Activated CD8-positive, alpha-beta memory T cell treated with anti-CD3 and anti-CD28 coated beads, Interleukin-2, amount 10 ng/mL, durations not matched to agents 7 days and 5 days (primary cell): ENCODE measurements at places on chromosomes 12 and 14.
A peak's percentile ranks its signal among the peaks of the same experiment; 100 is the strongest.

DNA sequence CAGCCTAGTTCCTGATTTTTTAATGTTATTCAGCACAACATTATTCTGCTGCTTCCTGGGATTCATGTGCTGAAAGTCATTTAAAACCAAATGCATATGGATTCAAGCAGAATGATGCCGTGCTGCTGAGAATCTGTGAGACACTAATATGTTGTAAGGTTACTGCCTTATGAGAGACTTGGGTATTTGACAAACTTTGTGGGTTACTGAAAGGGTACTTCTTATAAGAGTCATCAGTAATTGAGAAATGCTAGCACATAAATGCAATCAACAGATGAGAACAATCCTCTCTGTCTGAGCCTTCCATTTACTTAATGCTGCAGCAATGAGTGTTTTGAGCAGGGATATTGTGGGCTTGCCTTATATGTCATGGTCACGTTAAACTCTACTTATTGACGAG, 175.7 kb downstream of the NPAS3 start:
- H3K36me3 ChIP-seq, result no peaks in the 10 kb centered on the region
- H3K4me1 ChIP-seq, result no peaks in the 10 kb centered on the region
- no peak overlapping the region for H3K4me3 ChIP-seq
- no peak overlapping the region for H3K27ac ChIP-seq
- no peak for DNase-seq

DNA sequence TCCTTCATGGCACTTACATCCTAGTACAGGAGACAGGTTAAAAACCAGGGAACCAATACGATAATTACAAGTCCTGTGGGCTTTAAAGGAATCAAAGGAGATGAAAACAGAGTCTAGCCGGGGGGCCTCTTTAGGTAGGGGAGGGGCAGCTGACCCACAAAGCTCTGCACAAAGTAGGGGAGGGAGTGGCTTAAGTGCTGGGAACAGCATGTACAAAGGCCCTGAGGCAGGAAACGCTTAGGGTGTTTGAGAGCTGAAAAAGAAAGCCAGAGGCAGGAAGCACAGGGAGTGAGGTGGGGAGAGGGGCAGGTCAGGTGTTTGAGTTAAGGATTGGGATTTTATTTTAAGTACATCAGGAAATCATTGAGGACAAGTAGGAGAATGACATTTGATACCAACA, 37.7 kb downstream of the ZNF664 start:
- H3K27me3 ChIP-seq, result no peaks in the 10 kb centered on the region
- peaks cover 22% of the 10 kb centered on the region for H3K4me1 ChIP-seq
- no peak overlapping the region for H3K27ac ChIP-seq

- H3K36me3 ChIP-seq, result no peaks in the 10 kb centered on the region
- H3K27ac ChIP-seq, result no peak overlapping the region
- H3K4me1 ChIP-seq, result no peaks in the 10 kb centered on the region
- H3K27me3 ChIP-seq, result no peaks in the 10 kb centered on the region
These were observed 667.3 kb downstream of the SLC16A7 start for GRCh38 chr12:60263161-60263560.

- H3K27me3 ChIP-seq, result peaks cover 5% of the 10 kb centered on the region
- H3K4me1 ChIP-seq, result peaks cover 39% of the 10 kb centered on the region
- peak overlapping the region; percentile 80 for H3K4me3 ChIP-seq
- H3K27ac ChIP-seq, result peak overlapping the region; percentile 81
- DNase-seq, result peak; percentile 60
- peaks cover 20% of the 10 kb centered on the region for H3K36me3 ChIP-seq
These were observed 722 bp downstream of the TMED8 start for GRCh38 chr14:77375973-77376770.

DNA sequence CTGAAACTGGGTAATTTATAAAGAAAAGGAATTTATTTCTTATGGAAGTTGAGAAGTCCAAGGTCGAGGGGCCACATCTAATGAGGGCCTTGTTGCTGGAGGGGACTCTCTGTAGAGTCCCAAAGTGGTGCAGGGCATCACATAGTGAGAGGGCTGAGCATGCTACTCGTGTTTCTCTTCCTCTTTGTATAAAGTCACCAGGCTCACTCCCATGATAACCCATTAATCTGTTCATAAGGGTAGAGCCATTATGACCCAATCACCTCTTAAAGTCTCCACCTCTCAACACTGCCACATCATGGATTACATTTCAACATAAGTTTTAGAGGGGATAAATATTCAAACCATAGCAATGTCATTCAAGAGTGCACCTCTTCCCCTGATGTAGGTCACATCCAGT, 79.1 kb upstream of the ATP2B1 start:
- no peaks in the 10 kb centered on the region for H3K27me3 ChIP-seq
- no peak overlapping the region for H3K4me3 ChIP-seq
- peaks cover 12% of the 10 kb centered on the region for H3K36me3 ChIP-seq
- no peak overlapping the region for H3K27ac ChIP-seq
- H3K4me1 ChIP-seq, result no peaks in the 10 kb centered on the region

- H3K27ac ChIP-seq, result no peak overlapping the region
- H3K4me3 ChIP-seq, result no peak overlapping the region
- H3K27me3 ChIP-seq, result no peaks in the 10 kb centered on the region
- no peaks in the 10 kb centered on the region for H3K36me3 ChIP-seq
These were observed 35.6 kb upstream of the FBRSL1 start for GRCh38 chr12:132454193-132454932.

DNA sequence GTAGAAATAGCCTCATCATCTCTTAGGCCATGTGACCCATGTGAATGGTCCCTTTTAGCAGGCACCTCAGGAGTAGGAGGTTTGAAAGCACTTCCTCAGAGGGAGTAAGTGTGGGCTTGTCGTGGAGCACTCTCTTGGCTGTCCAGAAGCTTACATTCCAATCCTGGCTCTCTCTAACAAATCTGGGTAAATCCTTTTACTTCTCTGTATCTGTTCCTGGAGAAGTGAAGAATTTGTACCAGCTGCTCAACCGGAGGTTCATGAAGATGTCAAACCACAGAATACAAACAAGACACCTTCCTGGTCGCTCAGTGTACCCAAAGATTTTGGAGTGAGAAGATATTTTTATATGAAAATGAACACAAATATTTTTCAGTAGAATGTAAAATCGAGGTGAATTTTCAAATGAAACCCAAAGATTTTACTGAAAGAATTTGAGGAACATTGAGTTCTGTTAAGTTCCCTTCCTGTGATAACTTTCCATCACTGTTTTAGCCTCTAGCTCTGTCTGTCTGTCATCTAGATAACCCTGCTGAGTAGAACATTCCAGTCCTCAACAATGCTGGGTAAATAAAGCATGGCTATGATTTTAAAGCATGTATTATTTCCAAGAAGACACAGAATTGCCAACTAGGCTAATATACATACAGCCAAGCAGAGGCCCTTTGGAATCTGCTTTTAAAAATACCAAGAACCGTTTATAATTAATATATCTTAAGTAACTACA, 263.9 kb upstream of the RGS6 start:
- no peak overlapping the region for H3K4me3 ChIP-seq
- H3K27ac ChIP-seq, result no peak overlapping the region
- H3K36me3 ChIP-seq, result peaks cover 25% of the 10 kb centered on the region
- H3K4me1 ChIP-seq, result peaks cover 8% of the 10 kb centered on the region
- H3K27me3 ChIP-seq, result no peaks in the 10 kb centered on the region

- H3K36me3 ChIP-seq, result no peaks in the 10 kb centered on the region
- H3K27me3 ChIP-seq, result peaks cover 5% of the 10 kb centered on the region
- no peak for DNase-seq
- peaks cover 5% of the 10 kb centered on the region for H3K4me1 ChIP-seq
- no peak overlapping the region for H3K27ac ChIP-seq
- H3K4me3 ChIP-seq, result no peak overlapping the region
These were observed 64.9 kb downstream of the LGR5 start for GRCh38 chr12:71504476-71504875.

GRCh38 chr12:44848703-44849085, 27.4 kb downstream of the NELL2 start:
- peak overlapping the region; percentile 94 for H3K27ac ChIP-seq
- peak overlapping the region; percentile 67 for H3K4me3 ChIP-seq
- H3K4me1 ChIP-seq, result peaks cover 74% of the 10 kb centered on the region
- peaks cover 7% of the 10 kb centered on the region for H3K36me3 ChIP-seq

- DNase-seq, result peak; percentile 52
- H3K27me3 ChIP-seq, result no peaks in the 10 kb centered on the region
- H3K36me3 ChIP-seq, result peaks cover 35% of the 10 kb centered on the region
- H3K4me3 ChIP-seq, result peak overlapping the region; percentile 100
These were observed 647 bp upstream of the ESPL1 start for GRCh38 chr12:53267306-53267998.

DNA sequence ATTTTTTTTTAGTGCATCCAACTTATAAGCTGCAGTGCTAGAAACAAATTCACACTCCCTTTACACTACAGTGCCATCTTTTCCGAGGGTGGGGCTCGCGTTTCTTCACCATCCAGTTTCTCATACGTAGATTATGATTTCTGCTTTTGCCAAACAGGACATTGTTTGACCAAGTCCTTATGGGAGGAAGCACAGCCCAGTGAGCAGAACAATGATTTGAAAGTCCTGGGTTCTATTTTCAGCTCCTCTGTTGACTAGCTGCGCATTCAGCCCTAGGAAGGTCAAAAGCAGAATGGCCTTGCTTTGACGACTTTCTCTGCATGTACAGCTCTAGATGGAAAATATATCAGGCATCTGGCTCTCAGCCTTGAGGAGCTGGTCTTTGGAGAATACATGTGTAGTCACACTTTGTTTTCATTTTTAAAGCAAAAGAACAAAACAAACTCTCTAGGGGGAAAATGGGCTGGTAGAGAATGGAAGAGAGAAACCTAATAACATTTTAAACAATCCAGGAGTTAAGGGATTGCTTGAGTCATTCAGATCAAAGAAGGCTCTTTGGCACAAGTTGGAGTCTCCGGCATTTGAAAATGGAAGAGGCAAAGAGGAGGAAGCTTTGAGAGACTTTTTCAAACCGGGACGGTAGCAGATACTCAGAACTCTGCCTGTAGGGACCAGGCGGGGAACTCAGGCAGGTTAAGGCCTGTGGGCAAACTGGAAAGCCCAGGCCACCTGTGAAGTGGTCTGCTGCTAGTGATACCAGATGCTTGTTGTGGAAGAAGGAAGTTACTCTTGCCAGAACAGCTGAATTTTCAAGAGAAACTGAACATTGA, 257.3 kb upstream of the PLEKHG7 start:
- H3K36me3 ChIP-seq, result peaks cover 1% of the 10 kb centered on the region
- no peak overlapping the region for H3K27ac ChIP-seq
- H3K4me1 ChIP-seq, result no peaks in the 10 kb centered on the region
- no peaks in the 10 kb centered on the region for H3K27me3 ChIP-seq
- no peak for DNase-seq

DNA sequence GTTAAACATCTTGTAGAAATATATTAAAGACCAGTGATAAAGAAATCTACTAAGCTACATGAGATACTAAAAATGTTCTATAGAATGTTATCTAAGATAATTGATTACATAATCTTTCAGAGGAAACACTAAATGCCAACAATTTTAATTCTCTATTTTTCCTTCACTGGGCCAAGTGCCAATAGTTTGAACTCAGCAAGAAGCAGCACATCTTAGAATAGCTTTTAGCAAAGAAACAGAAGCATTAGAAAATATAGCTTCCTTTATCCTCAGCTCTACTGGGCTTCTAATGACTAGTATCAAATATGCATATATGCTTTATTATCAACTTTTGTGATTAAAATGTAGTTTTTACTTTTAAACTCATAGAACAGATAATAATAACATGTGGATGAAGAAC, 461.4 kb upstream of the USP15 start:
- no peaks in the 10 kb centered on the region for H3K27me3 ChIP-seq
- no peak overlapping the region for H3K27ac ChIP-seq
- H3K36me3 ChIP-seq, result no peaks in the 10 kb centered on the region

DNA sequence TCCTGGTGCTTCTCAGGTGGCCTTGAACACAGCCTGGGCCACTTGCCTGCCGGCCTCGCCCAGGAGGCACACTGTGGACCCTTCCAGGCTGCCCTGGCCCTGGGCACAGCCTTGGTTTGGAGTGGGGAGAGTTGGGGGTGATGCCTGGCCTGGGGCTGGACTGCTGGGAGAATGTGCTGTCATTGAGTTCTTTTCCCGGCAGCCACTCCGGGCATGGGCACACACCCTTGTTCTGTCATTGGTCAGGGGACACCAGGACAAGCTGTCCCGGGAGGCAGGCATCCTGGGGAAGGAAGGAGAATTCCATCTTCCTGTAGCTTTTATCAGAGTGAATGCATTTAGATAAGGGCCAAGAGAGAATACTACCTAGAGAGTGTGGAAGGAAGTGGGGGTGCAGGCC, 61.8 kb upstream of the RIN3 start:
- no peaks in the 10 kb centered on the region for H3K36me3 ChIP-seq
- no peak overlapping the region for H3K4me3 ChIP-seq
- no peaks in the 10 kb centered on the region for H3K4me1 ChIP-seq
- H3K27me3 ChIP-seq, result no peaks in the 10 kb centered on the region
- H3K27ac ChIP-seq, result no peak overlapping the region
- DNase-seq, result no peak

GRCh38 chr14:61925732-61926435, 163.7 kb downstream of the SNAPC1 start:
- H3K27me3 ChIP-seq, result peaks cover 54% of the 10 kb centered on the region
- H3K27ac ChIP-seq, result no peak overlapping the region
- no peaks in the 10 kb centered on the region for H3K36me3 ChIP-seq
- no peak overlapping the region for H3K4me3 ChIP-seq
- peaks cover 3% of the 10 kb centered on the region for H3K4me1 ChIP-seq

DNA sequence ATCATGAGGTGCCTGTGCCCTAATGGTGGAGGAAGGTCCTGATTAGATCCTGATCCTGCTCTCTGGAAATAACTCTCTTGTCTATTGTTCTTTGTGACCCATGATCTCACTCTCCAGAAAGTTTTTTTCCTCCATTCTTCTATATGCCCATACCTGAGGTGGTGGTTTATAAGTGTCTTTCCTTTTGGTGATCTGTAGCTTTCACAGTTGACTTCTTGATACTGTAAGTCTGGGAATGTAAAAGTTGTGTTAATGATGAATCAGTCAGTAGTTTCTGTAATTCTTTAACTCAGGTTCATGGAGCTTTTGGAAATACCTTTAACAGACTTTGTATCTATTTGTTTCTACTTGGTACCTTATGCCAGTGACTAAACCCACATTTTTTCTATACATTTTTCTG, 444.0 kb upstream of the FLRT2 start:
- H3K36me3 ChIP-seq, result no peaks in the 10 kb centered on the region
- no peaks in the 10 kb centered on the region for H3K4me1 ChIP-seq
- no peaks in the 10 kb centered on the region for H3K27me3 ChIP-seq
- H3K27ac ChIP-seq, result no peak overlapping the region

GRCh38 chr14:58560208-58560607, 77.6 kb upstream of the DACT1 start:
- H3K36me3 ChIP-seq, result no peaks in the 10 kb centered on the region

DNA sequence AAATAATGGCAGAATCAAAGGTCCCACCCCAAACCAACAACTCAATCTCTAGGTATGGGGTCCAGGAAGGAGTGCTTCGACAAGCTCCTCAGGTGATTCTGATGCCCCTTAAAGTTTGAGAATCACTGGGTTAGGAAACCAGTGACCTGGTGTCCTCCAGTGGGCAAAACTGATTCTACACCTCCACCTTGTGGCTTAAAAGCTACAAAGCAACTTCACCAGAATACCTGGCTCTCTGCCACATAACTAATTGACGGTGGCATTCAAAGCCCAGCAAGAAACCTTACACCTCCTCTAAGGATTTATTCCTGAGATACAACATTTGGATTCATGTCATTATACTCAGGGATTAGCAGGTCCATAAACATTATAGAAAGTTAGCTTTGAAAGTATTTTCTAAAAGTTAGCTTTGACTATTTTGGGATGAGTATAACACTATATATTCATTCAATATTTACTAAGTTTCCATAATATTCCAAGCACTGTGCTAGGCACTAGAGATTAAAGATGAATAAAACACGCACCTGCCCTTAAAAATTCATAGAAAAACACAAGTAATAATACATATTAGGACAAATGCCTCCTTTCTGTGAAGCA, 45.4 kb downstream of the DCAF5 start:
- H3K4me3 ChIP-seq, result no peak overlapping the region
- no peaks in the 10 kb centered on the region for H3K27me3 ChIP-seq
- H3K27ac ChIP-seq, result no peak overlapping the region

GRCh38 chr12:96103067-96103644, 67.8 kb upstream of the LTA4H start:
- H3K36me3 ChIP-seq, result no peaks in the 10 kb centered on the region
- no peak overlapping the region for H3K27ac ChIP-seq
- no peak overlapping the region for H3K4me3 ChIP-seq
- H3K27me3 ChIP-seq, result no peaks in the 10 kb centered on the region
